ENCODE measurements at places on chromosomes 2 and 18. TPM values are rescaled to one million over a fixed set of nuclear protein-coding genes. Genes with fewer than 3 reads are reported as not detected.

- DNase-seq, result no peak
These were observed 6.4 kb upstream of the SLC8A1 start for GRCh38 chr2:40458271-40458794.

GRCh38 chr2:15432642-15433256 lies 128.4 kb downstream of the NBAS start:
- DNase-seq, result no peak

DNA sequence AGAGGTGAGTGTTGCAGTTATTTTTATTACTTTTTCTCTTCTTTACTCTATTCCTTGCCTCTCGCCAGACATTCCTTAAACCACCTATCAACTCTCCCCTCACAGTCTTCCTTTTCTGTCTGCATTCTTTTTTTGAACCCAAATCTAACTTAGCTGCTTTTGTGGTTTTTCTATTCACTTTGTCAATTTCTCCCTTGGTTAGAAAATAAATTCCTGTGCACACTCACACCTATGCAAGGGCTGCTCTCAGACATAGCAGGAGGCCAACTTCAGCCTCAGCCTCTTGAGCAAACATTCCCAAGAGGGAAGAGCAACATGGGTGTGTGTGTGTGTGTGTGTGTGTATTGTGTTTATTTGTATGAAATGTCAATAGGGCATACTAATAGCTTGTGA lies 808.6 kb downstream of the RNF144A start:
- DNase-seq, result no peak

FAHD2B gene
- total RNA-seq, result 37.4 TPM

TXNDC9 gene
- 22.9 TPM for total RNA-seq

DNA sequence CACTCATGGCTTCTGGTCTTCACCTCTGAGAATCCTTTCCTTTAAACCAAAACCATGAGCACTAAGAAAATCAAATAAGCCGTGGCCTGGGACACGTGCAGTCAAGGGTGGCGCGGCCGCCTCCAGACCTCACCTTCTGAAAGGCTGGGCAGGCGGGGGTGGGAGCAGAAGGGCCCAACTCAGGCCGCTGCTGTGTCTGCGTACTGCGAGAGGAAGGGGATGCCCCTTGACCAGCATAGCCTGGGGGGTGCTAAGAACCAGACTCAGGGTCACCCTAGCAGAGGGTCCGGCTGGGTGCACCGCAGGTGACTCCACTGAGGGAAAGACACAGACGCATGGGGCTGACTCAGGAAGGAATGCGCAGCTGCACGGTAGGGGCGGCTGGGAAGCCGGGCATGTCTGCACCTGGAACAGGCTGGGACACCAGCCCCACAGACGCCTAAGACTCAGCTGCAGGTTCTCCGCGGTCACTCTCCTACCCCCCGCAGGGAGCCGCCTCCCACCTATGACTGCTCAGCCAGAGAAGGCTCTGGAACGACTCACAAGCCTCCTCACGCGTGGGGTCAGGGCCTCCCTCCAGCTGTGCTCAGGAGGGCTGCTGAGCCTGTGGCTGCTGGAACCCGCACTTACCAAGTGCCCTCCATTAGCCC lies 432.4 kb upstream of the MYT1L start:
- no peak for DNase-seq

Data from mesothelial cell of epicardium (in vitro differentiated cells).